Aorta (tissue), 5 donors: ENCODE measurements at places on chromosomes 1 and 21. TPM values are rescaled to one million over a fixed set of nuclear protein-coding genes. Genes with fewer than 3 reads are reported as not detected.

GRCh38 chr21:43994085-43994484, 18.0 kb upstream of the TRAPPC10 start:
- no peak overlapping the region for H3K27ac ChIP-seq
- no peaks in the 10 kb centered on the region for H3K27me3 ChIP-seq
- H3K4me3 ChIP-seq: no peak overlapping the region
- peak; percentile 50 for DNase-seq

DNA sequence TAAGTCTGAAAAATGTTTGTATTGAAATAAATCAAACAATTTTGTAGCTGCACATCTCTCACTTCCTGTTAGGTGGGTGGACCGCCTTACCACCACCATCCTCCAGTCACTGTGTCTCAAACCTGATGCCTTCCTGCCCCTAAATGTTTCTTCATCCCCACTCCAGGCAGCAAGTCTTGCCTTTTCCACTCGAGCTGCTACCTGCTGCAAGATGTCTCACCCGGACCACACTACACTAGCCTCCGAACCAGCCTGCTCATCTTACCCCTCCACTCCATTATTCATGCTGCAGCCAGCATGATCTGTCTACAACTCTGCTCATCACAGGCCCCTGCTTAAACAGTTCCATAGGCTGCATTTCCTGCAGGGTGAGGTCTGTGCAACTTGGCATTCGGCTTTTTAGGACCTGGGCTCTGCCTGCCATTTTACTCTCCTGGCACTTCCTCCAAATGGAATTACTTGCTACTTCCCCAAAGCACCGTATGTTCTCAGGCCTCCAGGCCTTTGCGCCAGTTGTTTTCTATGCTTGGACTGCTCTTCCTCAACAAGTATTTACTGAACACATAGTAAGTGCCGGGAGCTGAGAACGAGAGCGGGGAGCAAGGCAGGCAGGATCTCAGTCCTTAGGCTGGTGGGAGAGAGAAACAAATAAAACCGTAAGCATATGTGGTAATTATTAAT, 5.2 kb upstream of the SF3A3 start:
- H3K27ac ChIP-seq: peak overlapping the region; percentile 47
- peak overlapping the region; percentile 14 for H3K4me3 ChIP-seq
- peak; percentile 42 for DNase-seq

- no peak for DNase-seq
- no peaks in the 10 kb centered on the region for H3K4me1 ChIP-seq
- no peak overlapping the region for H3K4me3 ChIP-seq
- H3K27ac ChIP-seq: no peak overlapping the region
- H3K36me3 ChIP-seq: no peaks in the 10 kb centered on the region
Observed at GRCh38 chr21:31597683-31598082, 61.8 kb upstream of the SOD1 start.

Gene CAMSAP2
- 46.9 TPM for total RNA-seq

GRCh38 chr21:44551340-44551961, at the start of gene KRTAP10-2:
TSS of gene KRTAP10-2 (minus strand) at chr21:44551505. CDS start at chr21:44551458, 47 bp downstream.
- DNase-seq: no peak
- no peaks in the 10 kb centered on the region for H3K4me1 ChIP-seq
- no peak within 1 kb of the TSS for H3K27ac ChIP-seq
- H3K27me3 ChIP-seq: no peaks in the 10 kb centered on the region
- H3K36me3 ChIP-seq: no peaks in the 10 kb centered on the region
- no peak within 1 kb of the TSS for H3K4me3 ChIP-seq

Gene RNU1-3
- 7,231 TPM for total RNA-seq

Gene CEP170
- 63.5 TPM for total RNA-seq

DNA sequence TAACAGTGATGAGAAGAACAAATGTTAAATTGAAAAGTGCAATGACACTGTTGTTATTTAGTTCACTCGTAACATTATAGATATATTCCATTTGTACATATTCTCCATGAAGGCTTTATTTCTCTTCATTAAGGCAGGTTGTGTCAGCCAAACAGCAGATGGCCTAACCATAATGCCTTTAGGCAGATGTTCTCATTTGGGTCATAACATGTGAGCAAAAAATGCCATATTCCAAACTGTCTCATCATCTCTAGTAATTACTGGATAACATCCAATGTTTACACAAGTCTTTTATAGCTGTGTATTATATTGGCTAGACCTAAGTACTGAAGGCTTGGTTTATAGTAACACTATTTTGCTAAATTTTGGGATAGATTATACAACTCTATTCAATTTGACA, 87.2 kb upstream of the CHODL start:
- H3K4me1 ChIP-seq: no peaks in the 10 kb centered on the region
- no peaks in the 10 kb centered on the region for H3K36me3 ChIP-seq
- H3K27ac ChIP-seq: no peak overlapping the region
- no peak overlapping the region for H3K4me3 ChIP-seq
- no peaks in the 10 kb centered on the region for H3K27me3 ChIP-seq
- DNase-seq: no peak

DNA sequence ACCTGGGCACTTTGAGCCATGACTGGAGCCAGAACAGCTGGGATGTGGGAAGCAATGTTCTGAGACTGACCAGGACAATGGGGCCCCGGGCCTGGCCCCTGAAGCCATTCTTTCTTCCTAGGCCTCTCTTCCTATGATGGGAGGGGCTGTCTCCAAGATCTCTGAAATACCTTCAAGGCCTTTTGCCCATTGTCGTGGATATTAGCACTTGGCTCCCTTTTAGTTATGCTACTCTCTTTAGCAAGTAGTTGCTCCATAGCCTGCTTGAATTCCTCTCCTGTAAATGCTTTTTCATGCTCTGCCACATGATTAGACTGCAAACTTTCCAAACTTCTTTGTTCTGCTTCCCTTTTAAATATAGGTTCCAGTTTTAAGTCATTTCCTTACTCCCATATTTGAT, 262.9 kb upstream of the CACYBP start:
- H3K4me3 ChIP-seq: no peak overlapping the region
- DNase-seq: no peak
- H3K4me1 ChIP-seq: no peaks in the 10 kb centered on the region
- H3K27me3 ChIP-seq: no peaks in the 10 kb centered on the region

- no peaks in the 10 kb centered on the region for H3K27me3 ChIP-seq
- no peak overlapping the region for H3K4me3 ChIP-seq
- no peak overlapping the region for H3K27ac ChIP-seq
- H3K4me1 ChIP-seq: no peaks in the 10 kb centered on the region
Observed at GRCh38 chr1:71357708-71358107, 276.9 kb upstream of the ZRANB2 start.

DNA sequence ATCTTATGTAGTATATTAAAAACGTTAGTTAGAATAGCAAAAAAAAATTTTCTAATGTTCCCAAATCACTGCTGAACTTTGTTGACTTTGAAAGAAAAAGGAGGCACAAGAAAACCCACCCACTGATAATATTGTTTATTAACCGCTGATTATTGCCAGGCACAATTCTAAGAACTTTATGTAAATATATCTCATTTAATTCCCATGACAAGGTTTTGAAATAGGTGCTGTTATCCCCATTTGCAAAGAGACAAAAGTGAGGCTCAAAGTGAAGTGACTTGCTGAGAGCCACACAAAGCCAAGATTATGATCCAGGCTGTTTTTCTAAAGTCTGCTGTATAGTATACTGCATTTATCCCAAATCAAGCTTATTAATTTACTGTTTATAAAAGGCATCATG, 56.4 kb downstream of the SASS6 start:
- no peaks in the 10 kb centered on the region for H3K4me1 ChIP-seq
- no peak overlapping the region for H3K27ac ChIP-seq
- H3K4me3 ChIP-seq: no peak overlapping the region
- H3K27me3 ChIP-seq: no peaks in the 10 kb centered on the region
- H3K36me3 ChIP-seq: peaks cover 5% of the 10 kb centered on the region

Gene MRPL20
- total RNA-seq: 69.7 TPM

DNA sequence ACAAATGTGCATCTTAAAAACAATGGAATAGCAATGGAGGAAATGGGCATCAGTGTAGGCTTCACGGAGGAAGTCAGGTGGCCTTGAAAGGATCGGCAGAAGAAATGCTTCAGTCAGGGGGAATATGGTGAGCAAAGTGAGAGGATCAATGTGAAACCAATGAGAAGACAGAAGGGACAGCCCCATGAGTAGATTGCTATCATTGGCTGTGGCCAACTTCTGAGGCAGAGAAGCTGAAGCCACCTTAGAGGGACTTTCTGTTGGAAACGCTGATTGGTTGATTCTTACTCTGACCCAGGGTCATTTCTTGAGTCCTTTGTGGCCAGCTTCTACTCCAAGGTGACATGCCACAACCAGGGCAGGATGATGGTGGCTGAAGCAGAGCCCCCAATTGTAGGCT, 130.7 kb upstream of the ZNF648 start:
- no peaks in the 10 kb centered on the region for H3K4me1 ChIP-seq
- no peaks in the 10 kb centered on the region for H3K27me3 ChIP-seq
- H3K4me3 ChIP-seq: no peak overlapping the region
- no peak overlapping the region for H3K27ac ChIP-seq
- no peak for DNase-seq
- H3K36me3 ChIP-seq: no peaks in the 10 kb centered on the region

- no peaks in the 10 kb centered on the region for H3K4me1 ChIP-seq
- no peaks in the 10 kb centered on the region for H3K36me3 ChIP-seq
- H3K27ac ChIP-seq: no peak overlapping the region
- no peak for DNase-seq
- no peak overlapping the region for H3K4me3 ChIP-seq
Observed at GRCh38 chr1:223611936-223612335, 53.6 kb downstream of the CAPN8 start.

- DNase-seq: no peak
- no peak overlapping the region for H3K27ac ChIP-seq
- H3K4me1 ChIP-seq: no peaks in the 10 kb centered on the region
Observed at GRCh38 chr1:22919341-22920025, 53.2 kb downstream of the LACTBL1 start.

- H3K27me3 ChIP-seq: no peaks in the 10 kb centered on the region
- no peak overlapping the region for H3K4me3 ChIP-seq
- H3K27ac ChIP-seq: no peak overlapping the region
Observed at GRCh38 chr1:154822717-154823116, 47.4 kb downstream of the KCNN3 start.

DNA sequence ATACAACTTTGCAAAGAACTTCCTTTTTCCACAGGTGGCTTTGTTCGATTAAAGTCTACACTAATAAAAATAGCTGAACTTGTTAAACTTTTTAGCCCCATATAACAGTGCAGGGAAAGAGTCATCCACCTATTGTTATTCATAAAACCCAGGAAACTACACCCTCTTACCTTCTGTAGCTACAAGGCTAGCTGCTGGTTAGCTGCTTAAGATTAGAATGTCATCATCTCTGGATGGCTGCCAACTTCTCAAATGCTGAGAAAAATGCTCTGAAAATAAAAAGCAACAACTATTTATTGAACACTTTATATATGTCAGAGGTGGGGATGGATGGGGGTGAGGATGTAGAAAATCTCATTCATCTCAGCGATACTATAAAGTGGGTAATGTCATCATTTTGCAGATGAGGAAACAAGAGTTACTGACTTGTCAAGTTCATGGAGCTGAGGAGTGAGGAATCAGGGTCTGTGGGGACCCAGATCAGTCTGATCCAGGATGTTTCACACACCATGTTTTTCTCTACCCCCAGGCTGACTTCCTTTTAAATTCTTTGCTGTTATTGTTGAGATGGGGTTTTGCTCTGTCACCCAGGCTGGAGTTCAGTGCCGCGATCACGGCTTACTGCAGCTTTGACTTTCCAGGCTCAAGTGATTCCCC, 17.1 kb downstream of the ATP5PF start:
- peaks cover under 1% of the 10 kb centered on the region for H3K36me3 ChIP-seq
- no peaks in the 10 kb centered on the region for H3K27me3 ChIP-seq
- H3K4me1 ChIP-seq: no peaks in the 10 kb centered on the region
